ENCODE measurements at places on chromosomes 13 and 19.

GRCh38 chr13:83215627-83216026, 666.6 kb downstream of the SLITRK1 start:
- peak; percentile 84 for DNase-seq

- DNase-seq: no peak
Observed at GRCh38 chr13:50809133-50810090, 34.1 kb downstream of the DLEU7 start.

DNA sequence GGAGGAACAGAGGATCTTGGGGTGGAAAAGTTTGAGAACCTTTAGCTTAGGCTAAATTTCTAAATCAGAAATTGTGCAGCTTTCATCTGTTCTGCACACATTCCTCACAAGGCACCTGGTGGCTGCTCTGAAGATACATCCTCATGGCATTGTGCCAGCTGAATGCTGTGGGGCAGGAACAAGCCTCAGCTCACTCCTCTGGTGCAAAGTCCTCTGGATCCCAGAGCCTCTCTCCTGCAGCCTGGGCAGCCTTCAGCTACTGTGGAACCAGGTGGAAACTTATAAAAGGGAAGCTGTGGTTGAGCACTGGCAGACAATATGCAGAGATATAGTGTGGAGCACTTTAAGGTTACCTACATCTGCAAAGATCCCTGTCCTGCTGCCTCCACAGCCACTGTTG, 72.3 kb downstream of the KCTD12 start:
- no peak for DNase-seq

DNA sequence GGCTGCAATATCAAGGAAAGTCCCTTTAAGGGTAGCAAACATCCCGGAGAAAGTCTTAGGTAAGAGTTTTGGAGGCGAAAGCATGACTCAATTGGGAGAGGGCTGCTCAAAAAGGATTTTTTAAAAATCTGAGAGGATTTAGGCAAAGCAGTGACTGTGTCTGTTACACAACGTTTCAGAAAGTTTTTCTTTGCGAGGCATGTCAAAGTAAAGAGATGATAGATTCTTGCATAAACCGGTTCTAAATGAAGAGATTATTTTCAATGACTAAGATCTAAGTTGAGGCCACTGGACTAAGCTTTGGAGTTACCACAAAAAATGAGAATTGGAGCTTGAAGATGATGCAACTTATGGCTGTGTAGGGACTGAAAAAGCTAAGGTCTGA, 43.7 kb upstream of the ENOX1 start:
- DNase-seq: peak; percentile 87

GRCh38 chr13:73865027-73865426, 269.2 kb downstream of the KLF12 start:
- DNase-seq: no peak

- no peak for DNase-seq
Observed at GRCh38 chr13:90613076-90613795, 734.3 kb upstream of the MIR17HG start.

DNA sequence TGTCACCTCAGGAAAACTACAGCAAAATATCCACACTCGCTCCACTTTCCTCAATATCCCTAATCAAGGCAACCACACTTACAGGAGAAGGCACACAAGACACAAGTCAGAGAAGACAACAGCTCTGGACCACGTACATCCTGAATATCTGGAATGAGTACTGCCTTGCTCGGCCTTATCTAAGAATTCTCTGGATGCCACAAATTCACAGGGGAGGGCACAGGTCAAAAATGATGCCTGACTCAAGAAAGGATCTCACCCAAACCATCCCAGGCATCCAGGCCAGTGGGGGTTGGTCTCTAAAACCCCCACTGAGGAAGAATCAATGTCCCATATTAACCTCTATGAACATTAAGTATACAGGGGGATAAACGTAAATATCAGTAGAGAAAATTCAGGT, 29.9 kb downstream of the ATP7B start:
- peak; percentile 67 for DNase-seq

Data from choroid plexus epithelial cell (primary cell).